ENCODE measurements at places on chromosomes 7 and 10.

DNA sequence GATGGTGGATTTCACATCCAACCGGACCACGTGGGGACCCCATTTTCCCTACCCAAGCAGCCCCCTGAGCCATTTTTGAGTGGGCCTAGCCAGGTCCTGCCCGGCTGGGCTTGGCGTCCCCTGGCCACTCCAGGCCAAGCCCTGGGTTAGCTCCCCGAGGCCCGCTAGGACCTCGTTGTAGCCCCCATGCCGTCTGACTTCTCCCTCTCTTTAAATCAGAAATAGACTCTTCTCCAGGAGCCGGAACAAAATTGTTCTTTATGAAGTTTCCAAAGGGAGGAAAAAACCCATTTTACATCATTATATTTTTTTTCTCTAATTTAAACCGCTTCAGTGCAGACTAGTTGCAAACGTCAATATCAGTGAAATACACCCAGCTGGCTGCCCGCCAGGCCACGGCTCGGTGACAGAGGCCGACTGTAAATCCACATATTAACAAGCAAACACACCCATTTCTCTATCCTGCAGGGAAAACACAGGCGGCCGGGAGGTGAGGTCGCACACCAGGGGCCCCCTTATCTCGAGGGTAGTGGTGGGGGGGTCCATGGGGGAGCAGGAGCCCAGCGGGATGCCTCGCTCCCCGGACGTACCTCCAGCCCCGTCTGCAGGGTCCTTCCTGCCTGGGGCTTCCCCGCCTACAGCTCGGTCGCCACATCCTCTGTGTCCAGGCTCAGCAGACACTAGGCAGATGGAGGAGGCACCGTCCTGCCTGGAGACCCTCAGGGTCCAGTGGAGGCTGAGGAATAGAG lies 72.7 kb downstream of the ELFN1 start:
- no peak for DNase-seq

- no peak for DNase-seq
Measured at GRCh38 chr7:130996205-130996832, 262.3 kb upstream of the KLF14 start.

GRCh38 chr7:80847027-80847426 lies 71.8 kb downstream of the SEMA3C start:
- DNase-seq: no peak

DNA sequence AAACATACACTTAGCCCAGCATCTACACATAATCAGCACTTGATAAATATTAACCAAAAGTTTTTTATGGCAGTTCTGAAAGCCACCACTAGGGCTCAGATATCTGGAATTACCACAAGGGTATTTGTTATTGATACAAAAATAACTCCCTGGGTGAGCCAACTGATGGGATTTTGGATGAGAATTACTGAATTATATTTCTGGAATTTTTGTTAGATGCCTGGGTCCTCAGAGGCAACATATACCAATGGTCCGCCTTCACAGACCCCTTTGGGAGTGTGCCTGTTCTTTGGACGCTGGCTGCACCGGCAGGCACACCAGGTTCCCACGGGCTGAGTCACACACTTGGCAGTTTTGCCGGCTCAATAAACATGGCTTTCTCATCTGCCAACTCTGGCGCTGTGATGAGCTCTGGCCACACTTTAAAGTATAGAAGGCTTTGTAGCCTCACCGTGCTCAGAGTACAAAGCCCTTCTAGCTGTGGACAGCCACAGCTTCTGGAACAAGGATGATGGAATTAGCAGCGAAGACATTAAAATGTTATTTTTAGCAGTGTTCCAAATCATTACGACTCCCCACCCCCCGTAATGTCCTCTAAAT lies 24.5 kb upstream of the EEPD1 start:
- DNase-seq: peak; percentile 88

DNA sequence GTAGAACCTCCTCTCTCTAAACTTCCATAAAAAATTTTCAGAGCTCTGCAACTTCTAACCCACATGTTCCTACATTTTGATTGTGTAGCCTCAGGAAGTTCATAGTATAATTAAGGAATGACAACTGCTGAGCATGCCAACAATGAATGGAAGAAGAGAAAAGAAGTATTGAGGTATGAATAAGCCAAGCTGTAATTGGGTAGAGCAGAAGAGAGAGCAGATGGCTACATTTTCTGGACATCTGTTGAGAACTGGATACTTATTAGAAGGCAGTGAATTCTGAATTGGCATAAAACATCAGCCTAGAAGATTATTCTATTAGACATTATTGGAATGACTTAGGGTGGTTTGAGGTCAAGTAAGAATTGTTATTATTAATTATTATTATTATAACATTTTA lies 728.3 kb upstream of the PHF14 start:
- no peak for DNase-seq

DNA sequence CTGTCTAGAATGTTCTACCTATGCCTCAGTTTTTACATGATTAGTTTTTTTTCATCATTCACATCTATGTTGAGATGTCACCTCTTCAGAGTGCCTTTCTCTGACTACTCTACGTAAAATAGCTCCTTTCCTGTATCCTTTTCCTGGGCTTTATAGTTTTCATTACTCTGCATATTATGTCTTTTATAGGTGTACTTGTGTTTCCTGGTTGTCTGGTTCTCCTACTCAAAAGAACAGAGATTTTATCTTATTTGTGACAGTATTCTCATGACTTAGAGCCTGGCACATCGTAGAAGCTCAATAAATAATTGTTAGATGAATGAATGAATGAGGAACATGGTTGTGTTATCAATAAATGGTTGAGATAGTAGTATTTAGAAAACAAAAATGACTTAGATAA lies 17.9 kb downstream of the STEAP1 start:
- DNase-seq: no peak

DNA sequence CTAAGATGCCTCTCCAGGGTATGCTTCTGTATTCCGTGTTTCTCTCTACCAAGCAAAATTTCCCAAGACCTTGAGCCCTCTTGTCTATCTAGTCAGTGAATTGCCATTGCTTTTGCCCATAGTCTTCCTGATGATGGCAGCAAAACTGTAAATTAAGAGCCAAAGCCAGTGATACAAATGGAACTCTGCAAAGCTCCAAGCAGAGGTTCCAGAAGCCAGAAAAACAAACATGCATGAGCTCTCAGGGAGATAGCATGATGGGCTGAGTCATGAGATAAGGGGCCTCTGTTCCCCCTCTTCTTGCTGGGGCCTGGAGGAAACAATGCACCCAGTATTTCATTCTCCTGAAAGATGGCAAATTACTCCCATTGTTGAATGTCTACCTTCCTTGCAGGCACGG lies 24.7 kb downstream of the LSMEM1 start:
- no peak for DNase-seq

GRCh38 chr10:109647627-109648026 lies 275.7 kb downstream of the XPNPEP1 start:
- DNase-seq: peak; percentile 6

DNA sequence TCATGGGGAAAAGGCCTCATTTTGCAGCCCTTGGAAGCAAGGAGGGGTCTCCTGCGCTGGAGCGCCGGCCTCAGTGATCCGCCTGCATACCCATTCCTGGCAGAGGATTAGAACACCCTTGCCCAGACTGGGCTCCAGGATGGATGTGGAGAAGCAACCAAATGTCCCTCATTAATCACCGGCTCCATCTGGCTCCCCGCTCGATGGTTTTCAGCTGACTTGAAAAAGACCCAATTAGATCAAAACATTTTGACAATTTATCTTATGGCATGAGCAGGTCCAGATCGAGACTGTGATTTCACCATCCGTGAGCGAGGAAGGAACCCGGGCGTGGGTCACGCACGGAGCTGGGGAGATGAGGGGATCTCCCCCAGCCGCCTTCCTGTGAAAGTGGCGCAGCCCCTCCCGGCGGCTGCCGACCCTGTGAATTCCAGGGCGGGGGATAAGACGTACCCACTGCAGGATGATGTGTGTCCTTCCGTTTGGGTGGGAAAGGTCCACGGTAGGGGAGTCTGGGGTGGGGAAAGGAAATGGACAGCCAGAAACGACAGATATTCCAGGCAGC lies 141.6 kb downstream of the EMX2 start:
- no peak for DNase-seq

GRCh38 chr7:104983076-104983577 lies 30.9 kb upstream of the KMT2E start:
- no peak for DNase-seq

DNA sequence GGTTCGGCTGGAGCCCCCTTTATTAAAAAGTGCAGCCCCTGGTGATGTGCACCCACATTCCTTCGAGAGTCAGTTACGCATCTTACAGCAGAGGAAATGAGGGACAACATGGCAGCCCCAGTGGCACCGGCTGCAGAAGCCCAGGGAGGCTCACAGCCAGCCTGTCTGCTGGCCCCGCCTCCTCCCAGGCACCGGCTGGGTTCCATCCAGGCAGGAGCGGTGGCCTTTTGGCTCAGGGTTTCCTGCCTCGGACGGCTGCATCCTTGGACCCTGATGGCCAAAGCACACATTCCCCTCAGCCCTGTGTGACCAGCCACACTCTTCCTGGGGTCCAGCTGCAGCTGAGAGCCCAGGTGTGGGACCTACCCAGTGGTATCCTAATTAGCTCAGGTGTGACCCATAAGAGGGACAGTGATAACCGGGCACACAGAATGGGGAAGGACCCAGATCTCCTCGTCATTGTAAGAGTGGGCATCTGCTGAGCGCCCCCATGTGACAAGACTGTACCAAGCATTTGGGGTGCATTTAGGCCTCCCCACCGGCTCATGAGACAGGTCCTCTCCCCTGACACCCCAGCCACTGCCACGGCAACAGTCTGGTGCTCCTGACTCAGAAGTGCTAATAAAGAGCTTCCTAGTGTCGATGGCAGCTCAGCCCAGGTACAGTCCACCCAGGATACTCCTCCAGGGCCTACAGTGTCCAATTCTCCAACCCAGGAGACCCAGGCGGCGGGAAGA lies 63.3 kb upstream of the CHST15 start:
- no peak for DNase-seq

DNA sequence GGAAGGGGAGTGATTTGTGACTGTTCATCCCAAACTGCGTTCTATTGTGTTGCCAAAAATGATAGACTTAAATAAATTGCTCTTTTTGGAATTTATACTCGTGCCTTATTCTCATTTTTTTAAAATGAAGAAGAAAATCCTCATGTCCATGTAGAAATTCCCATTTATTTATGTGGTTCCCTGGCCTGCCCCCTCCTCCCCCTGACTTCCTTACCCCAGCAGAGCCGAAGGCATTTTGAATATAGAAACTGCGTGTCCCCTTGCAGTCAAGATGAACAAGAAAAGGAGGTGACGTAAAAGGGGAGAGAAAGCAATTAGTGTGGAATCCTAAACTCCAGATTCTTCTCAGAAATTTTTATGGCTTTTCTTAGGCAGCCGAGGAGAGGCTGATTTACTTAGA lies 126.1 kb downstream of the FAM204A start:
- DNase-seq: no peak

DNA sequence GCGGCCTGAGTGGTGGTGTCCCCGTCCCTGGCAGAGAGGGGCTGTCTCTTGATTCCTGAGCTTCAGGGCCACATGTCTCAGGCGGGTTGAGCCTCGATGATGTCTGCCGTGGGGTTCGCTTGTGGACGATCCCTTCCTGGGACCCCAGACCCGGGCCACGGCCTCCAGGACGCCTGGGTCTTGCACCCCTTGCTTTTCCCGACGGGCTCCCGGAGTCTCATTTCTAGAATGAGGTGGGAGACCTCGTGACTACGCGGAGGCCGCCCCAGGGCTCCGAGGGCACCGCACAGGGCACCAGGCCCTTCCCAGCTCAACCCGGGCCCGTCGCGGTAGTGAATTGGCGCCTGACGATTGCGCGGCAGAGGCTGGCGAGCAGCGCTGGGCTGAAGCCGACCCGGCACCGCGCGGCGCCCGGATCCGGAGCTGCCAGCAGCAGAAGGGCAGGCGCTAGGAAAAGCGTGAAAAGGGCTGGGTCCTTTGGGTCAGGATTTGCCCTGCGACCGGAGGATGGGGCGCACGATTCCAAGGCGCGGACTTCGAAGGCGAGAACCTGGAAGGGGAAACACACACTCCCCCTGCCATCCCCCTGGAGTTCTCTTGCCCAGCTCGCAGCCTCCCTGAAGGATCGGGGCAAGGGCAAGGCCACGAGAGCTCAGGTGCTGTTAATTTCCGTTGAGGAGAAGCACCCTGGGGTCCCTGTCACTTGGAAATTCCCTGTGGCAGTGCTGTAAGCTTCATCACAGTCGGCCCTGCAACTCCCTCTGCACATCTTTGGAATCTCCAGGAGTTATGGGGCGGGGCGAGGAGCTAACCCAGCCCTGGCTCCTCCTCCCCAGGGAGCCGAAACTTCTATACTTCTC lies 15.5 kb downstream of the TLX1 start:
- no peak for DNase-seq

- no peak for DNase-seq
Measured at GRCh38 chr10:35368485-35369048, 32.3 kb downstream of the CCNY start.

All from amniotic epithelial cell (primary cell).